ENCODE measurements at places on chromosomes 11 and 22.

- no peak for DNase-seq
These were observed 14.2 kb downstream of the GAS2 start for GRCh38 chr11:22680628-22681027.

DNA sequence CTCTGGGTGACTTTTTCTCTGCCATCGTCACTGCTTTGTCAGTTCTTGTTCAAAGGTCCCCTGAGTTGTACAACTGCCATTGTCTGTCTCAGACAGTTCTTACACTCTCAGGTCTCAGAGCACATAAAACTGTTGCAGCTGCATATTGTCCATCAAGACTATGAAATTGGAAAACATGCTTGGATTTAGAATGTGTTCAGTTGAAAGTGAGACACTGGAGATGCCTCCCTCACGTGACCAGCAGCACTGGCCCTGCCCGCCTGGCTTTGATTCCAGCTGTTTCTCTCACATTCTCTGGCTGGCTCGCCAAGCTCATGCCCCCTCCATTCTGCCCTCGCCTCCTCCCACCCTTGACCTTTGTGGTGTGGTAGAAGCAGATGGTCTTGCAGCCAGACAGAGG lies 244.2 kb downstream of the NTM start:
- no peak for DNase-seq

DNA sequence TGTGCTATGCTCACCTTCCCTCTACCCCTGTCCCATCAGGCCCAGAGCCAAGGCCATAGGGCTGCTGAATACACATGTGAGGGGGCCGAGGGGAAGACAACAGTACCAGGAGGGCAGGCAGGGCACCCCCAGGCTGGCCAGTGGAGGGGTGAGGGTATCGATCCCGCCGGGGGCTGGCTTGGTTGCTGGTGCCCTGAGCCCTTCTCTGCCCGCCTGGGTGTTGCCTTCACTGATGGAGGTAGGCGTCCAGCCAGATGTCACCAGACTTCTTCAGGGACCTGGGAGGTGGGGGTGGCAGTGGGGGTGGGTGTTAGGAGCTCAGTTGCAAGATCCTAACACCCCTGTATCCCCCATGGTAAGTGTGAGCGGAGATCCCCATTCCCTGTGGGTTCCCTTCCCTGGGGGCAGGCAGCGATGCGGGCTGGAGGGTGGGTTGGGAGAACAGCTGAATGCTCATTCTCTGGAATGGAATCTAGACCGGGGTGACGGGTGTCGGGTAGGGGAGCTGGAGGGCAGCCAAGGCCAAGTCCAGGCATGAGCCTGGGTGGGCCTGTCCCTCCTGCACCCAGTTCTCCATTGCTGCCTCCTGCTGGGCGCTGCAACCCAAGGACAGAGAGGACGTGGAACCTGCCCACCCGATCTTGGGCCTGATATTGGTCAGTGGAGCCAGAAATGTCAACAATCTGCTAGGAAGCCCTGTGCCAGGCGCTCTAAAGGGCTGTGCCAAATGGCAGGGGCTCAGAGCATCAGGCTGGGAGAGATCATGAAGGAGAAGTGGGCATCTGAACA lies 17.6 kb downstream of the FADS3 start:
- DNase-seq = no peak

GRCh38 chr11:35478471-35479091 lies 46.8 kb downstream of the PAMR1 start:
- no peak for DNase-seq

DNA sequence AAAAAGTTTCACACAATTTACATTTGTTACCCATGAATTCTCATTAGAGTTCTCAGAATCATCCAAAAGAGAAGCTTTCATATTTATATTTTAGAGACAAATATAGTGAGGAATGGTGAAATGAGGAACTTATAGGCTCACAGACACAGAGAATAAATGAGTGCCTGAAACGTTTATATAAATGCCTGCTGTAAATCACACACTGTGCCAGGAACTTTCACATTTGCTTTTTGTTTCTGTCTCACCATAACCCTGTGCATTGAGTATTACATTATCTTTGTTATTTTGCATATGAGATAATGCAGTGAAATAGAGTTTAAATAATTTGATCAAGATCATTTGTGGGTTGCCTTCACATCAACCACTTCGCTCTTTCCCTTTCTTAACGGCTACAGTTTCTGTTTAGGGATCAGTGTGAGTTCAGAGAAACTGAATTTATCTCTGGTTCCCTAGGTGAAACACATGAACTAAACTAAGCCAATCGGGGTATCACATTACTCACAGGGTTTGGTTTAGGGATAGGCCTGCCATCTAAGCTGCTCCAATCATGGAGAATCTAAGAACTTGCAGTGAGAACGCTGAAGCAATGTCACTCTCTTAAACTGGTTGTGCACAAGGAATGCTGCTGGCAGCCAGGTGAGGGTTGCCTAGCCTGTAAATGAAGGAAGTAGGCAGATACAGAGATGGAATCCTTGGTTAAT lies 1339.2 kb upstream of the TENM4 start:
- no peak for DNase-seq

GRCh38 chr11:110797453-110797852 lies 85.2 kb upstream of the ARHGAP20 start:
- no peak for DNase-seq

GRCh38 chr11:28697920-28698827 lies 590.0 kb downstream of the METTL15 start:
- no peak for DNase-seq

DNA sequence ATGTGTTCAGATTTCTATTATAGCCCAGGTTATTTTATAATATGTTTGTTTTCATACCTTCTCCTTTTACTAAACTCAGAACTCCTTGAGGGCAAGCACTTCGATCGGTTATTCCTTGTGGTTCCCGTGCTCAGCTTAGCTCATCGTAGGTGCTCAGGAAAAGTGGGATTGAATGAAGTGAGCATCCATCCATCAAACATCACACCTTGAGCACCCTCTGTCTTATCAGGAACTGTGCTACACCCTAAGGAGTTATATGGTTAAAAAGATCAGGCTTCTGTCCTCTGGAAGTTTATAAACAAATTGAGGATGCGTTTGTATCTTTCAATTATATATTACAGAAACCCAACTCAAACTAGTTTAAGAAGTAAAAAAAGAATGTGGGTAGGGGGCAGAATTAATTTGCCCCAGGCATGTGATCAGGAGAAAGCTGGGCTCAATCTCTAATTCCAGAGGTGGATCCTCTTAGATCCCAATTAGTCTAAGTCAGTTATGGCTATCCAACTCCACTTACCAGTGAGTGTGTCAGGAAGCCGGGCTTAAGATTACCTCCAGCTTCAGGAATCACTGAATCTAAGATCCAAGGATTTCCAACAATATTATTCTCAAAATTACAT lies 59.9 kb upstream of the RRAS2 start:
- DNase-seq = no peak

GRCh38 chr11:1780700-1781592 lies 17.2 kb upstream of the CTSD start:
- no peak for DNase-seq

- DNase-seq = no peak
These were observed 33.0 kb upstream of the PAK1 start for GRCh38 chr11:77506857-77507256.

DNA sequence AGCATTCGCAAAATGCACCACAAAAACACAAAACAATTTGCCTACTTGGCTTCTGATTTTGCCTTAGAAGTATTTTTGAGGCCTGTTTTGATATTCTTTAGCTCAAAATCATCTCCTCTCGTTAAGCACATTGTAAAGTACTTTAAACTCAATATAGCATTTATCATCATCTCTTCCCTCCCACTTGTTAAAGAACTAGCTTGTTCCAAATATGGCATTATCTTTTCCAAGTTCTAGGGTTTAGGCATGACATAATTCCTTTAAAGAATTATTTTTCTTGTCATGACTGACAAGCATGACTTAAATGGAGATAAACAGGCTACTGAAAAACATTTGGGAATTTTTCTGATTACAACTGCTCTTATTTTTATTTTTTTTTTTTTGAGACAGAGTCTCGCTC lies 21.3 kb downstream of the CELF1 start:
- no peak for DNase-seq

DNA sequence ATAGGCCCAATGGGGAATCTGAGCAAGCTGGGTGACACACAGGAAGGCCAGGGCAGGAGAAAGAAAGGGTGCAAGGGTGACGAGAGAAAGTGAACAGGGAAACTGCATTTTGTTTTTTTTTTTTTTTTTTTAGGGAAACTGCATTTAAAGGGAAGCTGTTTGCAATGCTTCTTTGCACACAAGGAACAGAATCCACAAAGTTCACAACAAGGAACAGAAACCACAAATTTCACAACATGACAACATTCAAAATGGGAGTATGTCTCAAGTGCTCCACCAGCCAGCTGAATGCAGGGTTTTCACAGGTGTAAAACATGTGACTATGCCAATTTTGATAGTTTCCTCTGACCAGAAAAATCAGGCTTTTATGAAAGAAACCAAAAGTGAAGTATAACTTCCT lies 6.8 kb upstream of the PLAAT3 start:
- no peak for DNase-seq

DNA sequence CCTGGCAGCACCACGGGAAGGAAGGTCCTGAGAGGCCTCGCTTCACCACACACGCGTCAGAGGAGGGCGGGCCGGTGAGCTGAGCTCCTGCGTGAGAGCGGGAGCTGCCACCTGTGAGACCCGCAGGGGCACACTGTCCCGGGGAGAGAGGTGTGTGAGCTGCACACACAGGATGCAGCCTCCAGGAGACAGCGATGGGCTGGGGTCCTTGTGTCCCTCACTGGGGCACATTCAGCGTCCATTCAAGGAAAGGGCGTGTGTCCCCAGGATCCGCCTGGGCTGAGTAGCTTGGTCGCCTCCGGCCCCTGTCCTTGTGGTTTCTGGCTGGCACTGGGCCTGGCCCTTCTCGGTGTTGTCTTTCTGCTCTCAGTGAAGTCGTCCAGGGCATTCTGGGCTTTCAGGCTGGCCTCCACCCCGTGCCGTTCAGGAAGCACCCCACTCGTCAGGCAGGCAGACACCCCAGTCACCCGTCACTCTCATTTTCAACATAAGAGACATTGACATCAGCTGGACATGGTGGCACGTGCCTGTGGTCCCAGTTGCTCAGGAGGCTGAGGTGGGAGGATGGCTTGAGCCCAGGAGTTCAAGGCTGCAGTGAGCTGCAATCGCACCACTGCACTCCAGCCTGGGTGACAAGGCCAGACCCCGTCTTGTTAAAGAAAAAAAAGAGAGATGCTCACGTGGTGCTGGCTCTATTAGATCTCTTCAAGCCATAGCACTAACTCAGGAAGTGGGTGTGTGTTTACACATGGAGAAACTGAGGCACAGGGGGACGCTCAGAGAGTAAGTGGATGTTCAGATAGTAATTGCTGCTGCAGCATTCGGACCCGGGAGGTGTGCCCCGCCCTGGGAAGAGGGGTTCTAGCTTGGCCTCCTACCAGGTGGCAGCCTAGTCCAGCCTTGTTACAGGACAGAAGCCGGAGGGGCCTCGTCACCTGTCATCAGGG lies 1081.6 kb downstream of the BRD1 start:
- DNase-seq = no peak

DNA sequence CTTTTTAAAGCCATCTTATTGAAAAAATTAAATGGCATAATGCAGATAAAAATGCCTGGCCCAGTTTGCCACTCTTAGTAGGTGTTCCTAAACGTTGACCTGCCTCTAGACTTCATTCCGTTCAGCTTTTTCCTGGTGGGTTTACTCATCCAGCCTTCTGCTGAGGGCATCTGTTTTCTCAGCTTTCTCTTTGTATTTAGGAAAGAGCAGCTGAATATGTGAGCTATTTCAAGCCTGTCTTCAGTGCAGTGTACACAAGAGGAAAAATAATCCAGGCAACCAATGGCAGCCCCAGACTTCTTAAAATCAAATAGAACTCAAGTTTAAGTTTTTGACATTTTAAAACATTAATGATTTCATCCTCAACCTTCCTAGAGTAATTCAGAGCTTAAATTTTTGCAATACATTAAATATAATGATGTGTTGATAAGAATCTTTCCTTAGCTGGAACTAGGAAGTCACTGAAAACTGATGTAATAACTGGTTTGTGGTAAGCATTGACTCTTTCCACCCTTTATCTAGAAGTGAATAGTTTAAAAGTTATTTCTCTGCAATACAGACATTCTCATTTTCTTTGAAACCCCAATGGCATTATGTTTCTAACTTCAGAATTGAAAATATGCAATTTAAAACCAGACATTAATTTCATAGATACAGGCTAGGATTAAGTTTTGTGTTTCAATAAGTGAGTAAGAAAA lies 165.4 kb downstream of the AASDHPPT start:
- DNase-seq = no peak

- no peak for DNase-seq
These were observed 50.1 kb upstream of the DKK3 start for GRCh38 chr11:12058425-12059115.

DNA sequence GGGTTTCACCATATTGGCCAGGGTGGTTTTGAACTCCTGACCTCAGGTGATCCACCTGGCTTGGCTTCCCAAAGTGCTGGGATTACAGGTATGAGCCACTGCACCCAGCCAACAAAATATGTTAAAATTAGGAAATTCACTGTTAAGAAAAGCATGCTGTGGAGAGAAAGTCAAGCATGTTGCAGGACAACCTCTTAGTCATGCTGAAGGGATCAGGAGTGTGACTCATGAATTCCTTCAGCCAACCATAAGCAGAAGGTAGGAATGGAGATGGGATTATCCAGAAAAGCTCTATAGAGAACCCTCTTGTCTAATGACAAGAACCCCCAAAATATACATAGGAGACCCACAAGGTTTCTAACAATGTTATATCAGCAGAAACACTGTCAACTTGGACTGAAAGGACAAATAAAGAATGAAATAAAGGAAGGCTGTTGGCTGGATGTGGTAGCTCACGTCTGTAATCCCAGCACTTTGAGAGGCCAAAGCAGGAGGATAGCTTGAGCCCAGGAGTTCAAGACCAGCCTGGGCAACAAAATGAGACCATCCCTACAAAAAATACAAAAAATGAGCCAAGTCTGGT lies 16.0 kb downstream of the MRTFA start:
- no peak for DNase-seq

GRCh38 chr11:123434911-123435310 lies 4.8 kb downstream of the GRAMD1B start:
- DNase-seq = no peak

GRCh38 chr22:46027211-46028105 lies 50.5 kb upstream of the WNT7B start:
- no peak for DNase-seq

DNA sequence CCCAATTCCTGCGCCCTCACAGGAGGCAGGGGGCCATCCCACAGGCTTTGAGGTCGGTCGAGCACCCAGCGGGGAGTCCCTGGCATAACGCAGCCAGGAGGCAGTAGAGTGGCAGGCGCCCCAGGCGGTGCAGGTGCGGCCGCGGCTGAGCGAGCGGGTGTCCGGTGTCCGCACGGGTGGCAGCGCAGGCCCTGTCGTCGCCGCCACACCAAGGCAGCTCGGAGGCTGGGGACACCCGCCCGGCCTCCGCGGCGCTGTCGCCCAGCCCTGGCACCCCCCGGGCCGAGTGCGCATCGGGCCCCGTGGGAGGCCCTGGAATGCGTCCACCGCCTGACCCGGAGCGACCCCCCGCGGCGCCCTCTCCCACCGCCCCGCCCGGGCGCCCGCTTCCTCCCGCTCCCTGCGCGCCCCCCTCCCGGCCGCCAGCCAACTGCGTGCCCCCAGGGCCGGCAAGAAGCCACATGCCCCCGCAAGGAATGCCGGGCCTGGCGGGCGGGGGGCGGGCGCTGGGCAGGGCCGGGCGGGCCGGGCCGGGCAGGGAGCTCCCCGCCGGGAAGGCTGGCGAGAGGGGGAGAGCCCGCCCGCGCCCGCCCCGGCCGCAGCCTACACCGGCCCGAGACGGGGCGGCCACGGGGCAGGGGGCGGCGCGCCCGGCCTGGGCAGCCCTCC lies 33.9 kb downstream of the PRDM11 start:
- DNase-seq = no peak
